ENCODE measurements at places on chromosomes 11 and 22. TPM values are rescaled to one million over a fixed set of nuclear protein-coding genes. Genes with fewer than 3 reads are reported as not detected.

GRCh38 chr11:113531083-113531482 is 55.9 kb upstream of the DRD2 start:
- no peak for DNase-seq

- DNase-seq: peak; percentile 85
Observed at GRCh38 chr11:61797263-61797944, 4.7 kb downstream of the FEN1 start.

GRCh38 chr11:92762121-92762540 is 207.3 kb upstream of the MTNR1B start:
- no peak for DNase-seq

DNA sequence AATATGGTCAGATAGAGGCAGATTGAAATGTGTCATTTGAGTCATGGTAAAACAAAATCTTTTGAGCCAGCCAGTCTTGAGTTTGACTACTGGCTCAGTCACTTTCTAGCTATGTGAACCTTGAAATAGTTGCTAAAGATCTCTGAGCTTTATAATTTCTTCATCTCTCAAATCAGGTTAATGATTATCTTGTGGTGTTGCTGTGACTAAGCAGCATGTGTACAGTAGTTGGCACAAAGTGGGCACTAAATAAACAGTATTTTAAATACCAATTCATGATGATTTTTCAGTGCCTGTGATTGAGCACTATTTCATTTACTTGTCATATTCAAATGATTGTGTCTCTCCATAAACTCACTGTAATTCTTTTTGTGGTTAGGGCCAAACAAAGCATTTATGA is 70.8 kb downstream of the RAB38 start:
- DNase-seq: no peak

DNA sequence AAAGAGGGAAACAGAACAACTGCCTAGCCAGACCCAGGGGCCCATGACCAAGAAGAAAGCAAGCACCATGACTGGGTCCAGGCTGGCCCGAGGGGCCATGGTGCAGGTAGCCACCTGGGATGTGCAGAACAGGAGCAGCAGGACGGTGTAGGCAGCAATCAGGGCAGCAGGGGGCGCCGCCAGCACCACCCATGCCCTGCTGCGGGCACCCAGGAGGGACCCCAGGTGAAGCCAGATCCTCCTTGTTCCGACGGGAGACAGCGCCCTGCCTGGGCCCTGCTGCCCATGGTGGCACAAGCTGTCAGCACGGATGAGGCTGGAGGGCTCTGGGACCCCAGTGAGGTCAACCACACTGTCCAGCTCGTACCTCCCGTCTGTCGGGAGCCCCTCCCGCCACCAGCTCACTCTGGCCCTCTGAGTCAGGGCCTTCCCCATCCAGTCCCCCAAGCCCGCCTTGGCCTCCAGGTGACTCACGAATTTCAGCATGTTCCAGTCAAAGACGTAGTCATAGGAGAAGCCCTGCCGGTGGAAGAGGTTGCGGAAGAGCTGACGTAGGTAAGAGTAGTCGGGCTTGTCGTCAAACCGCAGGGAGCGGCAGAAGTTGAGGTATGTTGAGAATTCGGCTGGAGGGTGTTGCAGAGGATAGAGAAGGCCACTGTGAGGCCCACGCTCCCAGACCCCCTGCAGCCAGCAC is 18.8 kb downstream of the CSNK1E start:
- no peak for DNase-seq

The OR52H1 gene
- total RNA-seq: not detected

DNA sequence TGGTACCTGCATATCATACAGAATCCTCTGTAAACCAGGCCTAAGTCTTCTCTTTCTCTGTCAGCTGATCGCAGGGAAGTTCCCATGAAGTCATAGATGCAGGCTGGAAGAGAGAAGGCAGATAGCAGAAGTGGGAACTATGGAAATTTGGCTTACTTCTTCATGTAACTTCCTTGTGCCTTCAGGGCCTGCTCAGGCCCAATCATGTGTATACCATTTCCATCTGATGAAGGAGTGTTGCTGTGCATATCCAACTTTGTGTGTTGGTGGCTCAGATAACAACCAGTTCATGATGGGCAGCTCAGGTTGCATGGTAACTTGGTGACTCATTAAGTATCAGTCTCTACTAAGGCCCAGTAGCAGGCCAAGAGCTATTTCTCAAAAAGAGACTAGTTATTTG is 53.1 kb upstream of the CEP295 start:
- no peak for DNase-seq

The ISX gene
- not detected for total RNA-seq

- no peak for DNase-seq
Observed at GRCh38 chr22:28734393-28734792, 7.2 kb downstream of the CHEK2 start.

GRCh38 chr11:128669506-128670270 is 24.2 kb upstream of the FLI1 start:
- no peak for DNase-seq

The TRIM44 gene
- total RNA-seq: 22.1 TPM

The TPBGL gene
- total RNA-seq: 0.12 TPM

- no peak for DNase-seq
Observed at GRCh38 chr11:87137711-87138110, 100.0 kb downstream of the TMEM135 start.

The HEPHL1 gene
- not detected for total RNA-seq

The RASGRP2 gene
- 28.1 TPM for total RNA-seq

GRCh38 chr22:50456466-50457234 is 18.2 kb downstream of the SBF1 start:
- DNase-seq: no peak

The TSPAN18 gene
- total RNA-seq: 79.3 TPM

- DNase-seq: no peak
Observed at GRCh38 chr11:30582726-30583125, 3.4 kb downstream of the MPPED2 start.

GRCh38 chr11:114297806-114298709 is 1.9 kb downstream of the NNMT start:
- no peak for DNase-seq

DNA sequence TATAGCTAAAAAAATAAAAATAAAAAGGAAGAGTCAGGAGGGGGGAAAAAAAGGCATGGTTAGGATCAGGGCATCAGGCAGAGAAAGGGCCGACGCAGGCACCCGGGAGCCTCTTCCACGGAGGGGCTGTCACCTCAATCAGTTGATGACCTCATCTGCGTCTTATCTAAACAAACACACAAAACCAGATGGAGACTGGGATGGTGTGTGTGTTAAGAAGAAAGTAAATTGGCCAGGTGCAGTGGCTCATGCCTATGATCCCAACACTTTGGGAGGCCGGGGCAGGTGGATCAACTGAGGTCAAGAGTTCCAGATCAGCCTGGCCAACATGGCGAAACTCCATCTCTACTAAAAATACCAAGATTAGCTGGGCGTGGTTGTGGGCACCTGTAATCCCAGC is 63.6 kb downstream of the DHCR7 start:
- no peak for DNase-seq

The WNT11 gene
- 1.6 TPM for total RNA-seq

DNA sequence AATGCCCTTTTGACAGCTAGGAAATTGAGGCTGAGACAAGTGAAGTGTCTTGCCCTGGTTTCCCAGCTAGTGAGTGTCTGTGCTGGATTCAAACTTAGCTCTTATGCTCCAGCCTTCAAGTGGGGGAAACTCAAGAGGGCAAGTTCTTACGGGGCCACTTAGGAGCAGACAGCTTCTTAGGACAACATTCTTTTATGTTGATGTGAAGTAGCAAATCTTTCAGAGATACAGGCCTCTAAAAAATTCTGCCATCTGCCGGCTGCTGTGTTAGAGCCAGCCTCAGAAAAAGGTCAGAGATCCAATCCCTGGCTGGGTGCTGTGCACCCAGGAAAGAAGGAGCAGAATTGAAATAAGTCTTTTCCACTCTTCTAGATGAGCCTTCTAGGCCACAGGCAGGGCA is 26.6 kb downstream of the TIMP3 start:
- DNase-seq: no peak

The RAB3IL1 gene
- total RNA-seq: 4.3 TPM

The FAU gene
- total RNA-seq: 361 TPM

- no peak for DNase-seq
Observed at GRCh38 chr11:20113149-20113438, 47.2 kb downstream of the DBX1 start.

GRCh38 chr11:115958089-115959000 is 454.1 kb upstream of the CADM1 start:
- no peak for DNase-seq

- no peak for DNase-seq
Observed at GRCh38 chr11:58392746-58393145, 13.9 kb downstream of the OR5B3 start.

DNA sequence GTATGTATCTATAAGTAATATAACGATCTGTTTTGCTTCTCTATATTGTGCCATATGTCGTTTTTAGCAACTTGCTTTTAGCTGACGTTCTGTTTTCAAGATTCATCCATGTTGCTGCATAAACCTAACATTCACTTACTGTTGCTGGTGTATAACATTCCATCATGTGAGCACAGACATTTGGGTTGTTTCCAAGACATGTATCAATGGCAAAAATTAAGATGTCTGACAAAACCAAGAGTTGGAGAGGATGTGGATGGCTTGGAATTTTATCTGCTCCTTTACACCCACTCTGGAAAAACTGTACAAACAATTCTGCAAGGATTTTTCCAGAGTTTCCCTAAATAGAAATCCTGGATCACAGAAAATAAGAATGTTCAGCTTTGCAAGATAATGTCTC is 40.9 kb downstream of the DGCR2 start:
- no peak for DNase-seq

- DNase-seq: no peak
Observed at GRCh38 chr11:76783294-76783895, at the start of gene TSKU. Gene TSKU, plus strand, starts transcription at chr11:76783356. Its CDS starts 12,261 bp downstream, at chr11:76795617.

The TMPRSS13 gene
- total RNA-seq: not detected

DNA sequence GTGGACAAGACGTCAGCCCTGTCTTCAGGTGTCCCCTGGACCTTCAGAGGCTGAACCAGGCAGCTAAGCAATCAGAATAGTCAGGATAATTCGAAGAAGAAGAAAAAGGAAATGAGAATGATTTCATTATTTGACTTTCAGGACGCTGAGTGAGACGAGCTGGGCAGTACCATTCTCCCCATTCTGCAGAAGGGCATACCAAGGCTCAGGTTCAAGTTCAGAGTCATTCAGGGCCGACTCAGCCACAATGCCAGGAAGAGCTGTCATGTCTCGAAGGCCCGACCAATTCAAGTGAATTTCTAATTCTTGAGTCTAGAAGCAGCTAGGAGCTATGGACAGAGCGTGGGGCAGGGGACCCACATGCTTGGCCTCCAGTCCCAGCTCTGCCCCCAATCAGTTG is 33.8 kb upstream of the CD82 start:
- no peak for DNase-seq

- DNase-seq: no peak
Observed at GRCh38 chr11:28168718-28169117, 60.5 kb downstream of the METTL15 start.

DNA sequence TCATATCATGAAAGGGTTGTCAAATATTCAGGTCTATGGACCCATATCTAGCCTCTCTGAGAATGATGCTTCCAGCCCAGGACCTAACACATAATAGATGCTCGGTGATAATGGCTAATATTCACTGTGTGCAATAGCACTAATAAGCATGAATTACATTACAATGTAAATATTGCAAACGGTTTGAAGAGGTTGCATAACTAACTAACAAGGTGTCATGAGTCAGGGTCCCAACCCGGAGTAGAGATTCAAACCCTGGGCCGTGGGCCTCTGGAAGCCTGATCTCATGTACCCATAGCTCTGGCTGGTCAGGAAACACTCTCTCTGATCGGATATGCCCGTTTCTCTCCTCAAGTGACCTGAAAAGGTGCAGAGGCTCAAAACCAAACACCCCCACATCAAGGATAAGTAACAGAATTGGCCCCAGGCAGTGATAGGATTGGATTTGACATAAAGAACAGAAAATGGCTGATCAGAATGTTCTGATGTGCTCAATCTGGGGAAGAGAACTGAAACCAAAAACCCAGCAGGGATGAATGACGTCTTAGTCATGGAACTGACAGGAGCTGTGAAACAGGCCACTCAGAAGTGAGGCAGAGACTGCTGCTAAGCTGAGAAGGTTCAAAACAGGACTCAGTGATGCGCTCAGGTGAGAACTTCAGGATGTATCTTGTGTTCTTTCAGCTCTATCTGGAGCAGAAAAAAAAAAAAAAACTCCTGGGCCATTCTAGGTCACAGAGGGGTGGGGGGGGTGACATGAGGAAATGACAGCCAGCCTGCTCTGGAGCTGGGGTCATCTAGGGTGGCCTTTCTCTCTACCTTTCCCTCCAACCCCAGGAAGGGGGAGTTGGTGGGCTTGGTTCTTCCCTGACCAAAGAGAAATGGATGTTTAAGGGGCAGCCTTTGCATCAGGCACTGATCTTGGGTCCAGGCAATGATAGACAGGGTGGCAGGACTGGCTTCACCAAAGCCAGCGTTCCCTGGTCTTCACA is 6.6 kb upstream of the KCTD17 start:
- no peak for DNase-seq

- DNase-seq: peak; percentile 21
Observed at GRCh38 chr11:69240332-69241074, 53.5 kb upstream of the MYEOV start.

The VPREB3 gene
- total RNA-seq: not detected

The SCGB1D2 gene
- total RNA-seq: not detected

DNA sequence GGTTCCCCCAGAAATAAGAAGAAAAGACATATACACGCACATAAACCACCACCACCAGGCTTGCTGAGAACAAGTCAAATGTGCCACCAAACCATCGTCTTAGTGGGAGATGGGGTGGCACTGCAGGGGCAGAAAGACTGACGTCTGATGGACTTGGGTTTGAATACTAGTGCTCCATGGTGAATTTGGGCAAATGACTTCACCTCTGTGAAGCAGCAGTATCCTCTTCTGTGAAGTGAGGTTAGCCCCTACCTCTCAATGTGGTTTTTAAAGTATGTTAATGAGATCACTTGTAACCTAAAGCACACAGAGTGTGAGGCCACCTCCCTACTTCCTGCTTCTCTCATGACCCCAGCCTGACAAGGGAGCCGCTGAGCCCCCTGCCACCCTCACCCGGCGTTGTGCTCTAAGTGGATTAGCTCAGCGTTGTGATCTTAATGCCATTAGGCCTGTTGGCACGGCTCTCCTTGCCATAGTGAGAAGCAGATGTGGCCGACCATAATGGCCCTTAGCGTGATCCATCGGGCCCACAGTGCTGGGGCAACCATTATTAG is 14.4 kb downstream of the ZBTB16 start:
- no peak for DNase-seq

- no peak for DNase-seq
Observed at GRCh38 chr11:5689551-5689983, at the start of gene TRIM22. Gene TRIM22, plus strand, starts transcription at chr11:5689790. Its CDS starts 6,443 bp downstream, at chr11:5696233.

The IZUMO1R gene
- total RNA-seq: not detected

GRCh38 chr22:36486619-36487384 is 5.4 kb upstream of the TXN2 start:
- DNase-seq: no peak

GRCh38 chr22:44680481-44680894 is 21.5 kb upstream of the PRR5 start:
- DNase-seq: no peak

Measured in right atrium auricular region (tissue), 2 donors.